Stimulated activated CD8-positive, alpha-beta memory T cell treated with anti-CD3 and anti-CD28 coated beads, Interleukin-4, amount 100 ng/mL, for 1 hour (primary cell): ENCODE measurements at places on chromosomes 13 and 19.

- no peak for DNase-seq
Observed at GRCh38 chr13:53200498-53201453, 172.2 kb downstream of the OLFM4 start.

GRCh38 chr13:31131470-31131961 lies 30.2 kb downstream of the HSPH1 start:
- DNase-seq, result no peak

DNA sequence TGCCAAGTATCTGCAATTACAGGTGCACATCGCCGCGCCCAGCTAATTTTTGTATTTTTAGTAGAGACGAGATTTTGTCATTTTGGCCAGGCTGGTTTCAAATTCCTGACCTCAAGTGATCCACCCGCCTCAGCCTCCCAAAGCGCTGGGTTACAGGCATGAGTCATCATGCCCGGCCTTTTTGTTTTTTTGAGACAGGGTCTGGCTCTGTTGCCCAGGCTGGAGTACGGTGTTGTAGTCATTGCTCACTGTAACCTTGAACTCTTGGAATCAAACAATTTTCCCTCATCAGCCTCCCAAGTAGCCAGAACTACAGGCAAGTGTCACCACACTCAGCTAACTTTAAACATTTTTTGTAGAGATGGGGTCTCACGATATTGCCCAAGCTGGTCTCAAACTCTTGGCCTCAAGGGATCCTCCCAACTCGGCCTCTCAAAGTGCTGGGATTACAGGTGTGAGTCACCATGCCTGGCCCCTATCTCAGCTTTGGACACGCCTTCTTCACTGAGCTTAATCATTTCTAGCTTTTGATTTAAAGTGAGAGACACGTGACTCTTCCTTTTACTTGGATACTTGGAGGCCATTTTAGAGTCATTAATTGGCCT lies 4.0 kb upstream of the IRGC start:
- DNase-seq, result no peak

- no peak for DNase-seq
Observed at GRCh38 chr13:21777166-21777565, 106.3 kb downstream of the FGF9 start.

DNA sequence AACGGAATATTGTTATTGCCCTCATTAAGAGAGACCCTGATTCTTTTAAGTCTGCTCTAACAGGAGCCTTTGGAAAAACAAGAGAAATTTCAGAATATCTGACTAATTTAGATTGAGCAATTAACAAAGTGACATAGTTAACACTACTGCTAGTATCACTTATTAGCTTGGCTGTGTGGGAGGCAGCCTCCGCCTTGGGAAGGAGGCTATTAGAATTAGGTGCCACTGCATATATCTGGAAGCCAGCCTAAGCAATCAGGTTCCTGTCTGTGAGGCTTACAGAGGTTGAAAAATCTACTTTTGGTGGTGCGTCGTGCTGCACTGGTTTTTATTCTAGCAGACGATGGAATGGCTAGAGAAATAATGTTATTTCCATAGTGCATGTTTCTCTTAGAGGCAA lies 227.2 kb downstream of the OLFM4 start:
- no peak for DNase-seq

GRCh38 chr19:16569609-16570320 lies 2.5 kb downstream of the SLC35E1 start:
- DNase-seq, result no peak

DNA sequence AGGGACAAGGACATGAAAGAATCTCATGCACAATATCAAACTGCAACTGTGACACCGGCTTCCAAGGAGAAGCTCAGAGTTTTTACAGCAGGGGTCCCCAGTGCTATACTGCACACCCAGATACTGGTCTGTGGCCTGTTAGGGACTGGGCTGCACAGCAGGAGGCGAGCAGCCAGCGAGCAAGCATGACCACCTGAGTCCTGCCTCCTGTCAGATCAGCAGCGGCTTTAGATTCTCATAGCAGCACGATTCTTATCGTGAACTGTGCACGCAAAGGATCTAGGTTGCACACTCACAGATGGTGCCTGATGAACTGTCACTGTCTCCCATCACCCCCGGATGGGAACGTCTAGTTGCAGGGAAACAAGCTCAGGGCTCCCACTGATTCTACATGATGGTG lies 13.1 kb upstream of the CD22 start:
- DNase-seq, result no peak

DNA sequence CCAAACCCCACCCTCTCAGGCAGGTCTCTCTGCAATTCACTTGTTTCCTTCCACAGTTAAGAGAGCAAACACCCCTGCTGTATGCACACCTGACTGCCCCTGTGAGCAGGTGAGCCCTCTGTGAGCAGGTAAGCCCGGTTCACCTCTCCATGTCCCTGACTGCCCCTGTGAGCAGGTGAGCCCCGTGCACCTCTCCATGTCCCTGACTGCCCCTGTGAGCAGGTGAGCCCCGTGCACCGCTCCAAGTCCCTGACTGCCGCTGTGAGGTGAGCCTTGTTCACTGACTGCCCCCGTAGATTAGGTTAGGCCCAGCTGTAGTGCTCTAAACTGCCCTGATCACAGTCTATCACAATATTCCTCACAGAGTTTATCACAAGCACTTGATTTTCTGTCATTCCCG lies 29.2 kb downstream of the TMTC4 start:
- no peak for DNase-seq

DNA sequence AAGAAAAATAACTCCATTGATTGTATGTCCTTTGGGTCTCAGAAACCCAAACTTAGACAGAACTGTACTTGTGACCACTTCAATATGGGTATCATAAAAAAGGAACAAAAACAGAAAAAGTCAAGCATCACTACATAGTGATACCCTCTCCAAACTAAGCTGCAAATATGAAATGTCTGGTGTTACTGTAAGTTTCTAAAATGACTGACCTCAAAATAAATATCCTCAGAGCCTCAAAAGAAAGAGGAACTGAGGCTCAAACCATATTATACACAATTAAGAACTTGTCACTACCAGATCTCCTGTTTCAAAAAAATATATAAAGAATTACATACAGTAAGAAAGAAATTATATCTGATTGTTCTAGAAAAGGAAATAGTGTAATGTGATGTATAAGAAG lies 787.9 kb upstream of the KLHL1 start:
- DNase-seq, result no peak

GRCh38 chr13:73065036-73065435 lies 6.2 kb downstream of the KLF5 start:
- no peak for DNase-seq

DNA sequence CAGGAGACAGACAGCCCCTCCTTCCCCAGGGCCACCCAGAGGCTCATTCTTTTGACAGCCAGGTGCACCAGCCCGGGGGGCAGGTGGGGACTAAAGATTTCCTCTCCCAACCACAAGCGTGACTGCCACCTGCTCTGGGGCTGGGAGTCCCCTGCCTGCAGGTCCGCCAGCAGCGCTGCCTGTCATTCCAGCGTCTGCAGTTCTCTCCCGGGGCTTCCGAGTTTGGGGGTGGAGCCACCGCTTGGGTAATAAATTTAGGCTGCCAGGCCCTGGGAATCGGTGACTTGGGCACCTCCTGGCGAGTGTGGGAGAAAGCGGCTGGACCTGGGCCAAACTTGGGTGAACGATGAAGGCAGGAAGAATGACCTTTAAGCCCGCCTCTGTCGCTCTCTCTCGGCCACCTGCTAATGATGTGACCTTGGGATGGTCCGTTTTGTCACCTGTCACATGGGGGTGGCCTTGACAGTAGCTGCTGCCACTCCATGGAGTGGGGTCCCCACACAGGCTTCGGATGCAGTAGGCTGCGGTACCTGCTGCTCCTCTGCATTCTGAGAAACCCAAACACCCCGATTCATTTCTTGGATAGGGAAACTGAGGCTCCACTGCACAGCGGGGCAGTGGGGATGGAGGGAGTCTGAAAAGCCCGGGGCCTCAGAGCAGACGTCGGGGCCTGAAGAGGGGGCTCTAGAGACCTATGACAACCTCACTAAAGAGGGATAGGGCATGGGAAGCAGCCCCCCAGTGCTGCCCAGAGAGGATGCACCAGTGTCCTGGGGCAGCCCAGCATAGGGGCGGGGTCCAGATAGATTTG lies 12.8 kb downstream of the FUT6 start:
- no peak for DNase-seq

GRCh38 chr19:23101241-23101640 lies 15.6 kb upstream of the ZNF730 start:
- DNase-seq, result no peak

GRCh38 chr19:35120492-35120891 lies 4.9 kb downstream of the FXYD3 start:
- no peak for DNase-seq

DNA sequence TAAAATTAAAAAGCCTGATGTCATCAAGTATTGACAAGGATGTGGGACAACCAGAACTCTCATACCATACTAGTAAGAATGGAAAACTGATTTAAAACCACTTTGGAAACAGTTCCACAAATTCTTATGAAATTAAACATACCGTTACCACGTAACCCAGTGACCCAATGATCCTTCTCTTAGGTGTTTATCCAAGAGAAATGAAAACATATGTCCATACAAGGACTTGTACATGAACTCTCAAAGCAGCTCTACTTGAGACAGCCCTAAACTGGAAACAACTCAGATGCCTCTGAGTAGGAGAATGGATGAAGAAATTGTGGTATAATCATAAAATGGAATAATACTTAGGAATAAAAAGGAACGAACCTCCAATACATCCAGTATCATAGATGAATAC lies 27.6 kb downstream of the SLC6A16 start:
- no peak for DNase-seq

DNA sequence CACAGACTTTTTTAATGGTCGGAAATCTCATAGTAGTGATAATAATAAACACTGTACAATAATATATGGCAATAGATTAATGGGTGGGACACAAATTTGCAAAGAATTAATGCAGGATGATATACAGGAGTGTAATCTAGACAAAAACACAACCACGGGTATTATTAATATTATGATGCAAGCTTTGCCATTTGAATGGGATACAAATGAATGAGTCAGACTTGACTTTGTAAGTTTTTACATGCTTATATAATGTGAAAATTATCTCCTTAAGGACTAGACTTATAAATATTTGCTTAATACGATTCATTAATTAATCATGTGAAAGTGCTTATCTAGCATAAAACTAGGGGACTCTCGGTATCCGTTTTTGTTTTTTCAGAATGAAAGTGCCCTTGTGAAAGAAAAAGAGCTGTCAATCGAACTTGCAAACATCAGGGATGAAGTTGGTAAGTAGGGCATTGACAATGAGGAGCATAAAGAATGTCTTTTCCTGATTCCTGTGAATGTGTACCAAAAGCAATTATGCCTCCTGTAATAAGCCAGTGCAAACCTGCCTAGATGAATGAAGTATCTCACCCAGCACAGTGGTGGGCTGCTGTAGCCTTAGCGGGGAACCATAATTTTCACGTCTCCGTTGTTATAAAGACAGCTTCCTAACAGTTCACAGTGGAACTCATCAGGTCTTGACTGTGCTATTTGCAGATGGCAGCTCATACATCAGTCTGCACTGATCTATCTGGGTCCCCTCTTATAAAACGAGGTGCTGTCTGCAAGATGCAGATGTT lies 155.7 kb downstream of the SLC7A1 start:
- no peak for DNase-seq

- DNase-seq, result no peak
Observed at GRCh38 chr19:44875666-44876451, 15.2 kb upstream of the TOMM40 start.

- no peak for DNase-seq
Observed at GRCh38 chr19:38139122-38139521, 84.9 kb downstream of the DPF1 start.
